T-cell (primary cell): ENCODE measurements at places on chromosomes 4 and X.

- no peaks in the 10 kb centered on the region for H3K4me1 ChIP-seq
- no peaks in the 10 kb centered on the region for H3K36me3 ChIP-seq
Observed at GRCh38 chr4:187362937-187363857, 632.4 kb upstream of the ZFP42 start.

DNA sequence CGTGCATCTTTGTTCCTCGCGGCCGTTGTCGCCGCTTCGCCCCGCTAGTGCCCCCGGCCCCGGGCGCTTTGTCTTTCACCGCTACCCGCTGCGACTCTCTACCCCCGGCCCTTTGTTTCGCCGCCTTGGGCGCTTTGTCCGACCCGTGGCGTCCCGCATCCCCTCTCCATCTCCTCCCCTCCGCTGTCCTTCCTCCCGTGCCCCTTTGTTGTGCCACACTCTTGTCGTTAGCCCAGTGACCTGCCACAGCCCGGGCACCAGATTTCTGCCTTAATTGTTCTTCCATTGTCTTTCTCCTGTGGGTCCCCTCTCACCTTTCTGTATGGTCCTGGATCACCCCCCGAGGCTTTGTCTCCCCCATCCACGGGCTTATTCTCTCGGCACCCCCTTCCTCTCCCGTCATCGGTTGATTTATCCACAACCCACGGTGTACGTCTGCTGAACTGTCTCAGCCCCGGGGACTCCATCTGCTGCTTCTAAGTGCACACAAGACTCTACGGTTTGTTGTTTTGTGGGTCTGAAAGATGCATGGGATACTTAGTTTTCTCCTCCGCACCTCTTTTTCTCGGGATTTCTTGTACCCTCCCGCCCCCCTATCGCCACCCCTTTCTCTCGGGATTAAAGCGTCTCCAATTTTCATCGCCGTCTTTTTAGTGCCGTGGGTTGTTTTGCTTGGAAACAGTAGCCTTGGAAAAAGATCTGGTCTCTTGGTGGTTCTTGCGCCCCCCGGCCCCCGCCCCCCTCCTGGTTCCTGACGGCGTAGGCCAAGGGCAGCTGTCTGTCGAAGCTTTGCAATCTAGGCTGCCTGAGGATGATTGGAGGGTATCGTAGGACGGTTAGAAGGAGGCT, 783 bp downstream of the RBPJ start:
- no peaks in the 10 kb centered on the region for H3K27me3 ChIP-seq
- H3K27ac ChIP-seq = peak overlapping the region; percentile 45
- peaks cover 17% of the 10 kb centered on the region for H3K4me1 ChIP-seq
- peak; percentile 21 for DNase-seq
- no peaks in the 10 kb centered on the region for H3K36me3 ChIP-seq

- no peak overlapping the region for H3K27ac ChIP-seq
- H3K4me1 ChIP-seq = no peaks in the 10 kb centered on the region
- H3K27me3 ChIP-seq = no peaks in the 10 kb centered on the region
- H3K36me3 ChIP-seq = no peaks in the 10 kb centered on the region
- no peak overlapping the region for H3K4me3 ChIP-seq
- no peak for DNase-seq
Observed at GRCh38 chr4:111991163-111991562, 154.1 kb upstream of the FAM241A start.

- H3K4me1 ChIP-seq = no peaks in the 10 kb centered on the region
- no peak for DNase-seq
- H3K27me3 ChIP-seq = no peaks in the 10 kb centered on the region
- no peak overlapping the region for H3K27ac ChIP-seq
Observed at GRCh38 chrX:54166915-54167314, 16.1 kb downstream of the FAM120C start.

DNA sequence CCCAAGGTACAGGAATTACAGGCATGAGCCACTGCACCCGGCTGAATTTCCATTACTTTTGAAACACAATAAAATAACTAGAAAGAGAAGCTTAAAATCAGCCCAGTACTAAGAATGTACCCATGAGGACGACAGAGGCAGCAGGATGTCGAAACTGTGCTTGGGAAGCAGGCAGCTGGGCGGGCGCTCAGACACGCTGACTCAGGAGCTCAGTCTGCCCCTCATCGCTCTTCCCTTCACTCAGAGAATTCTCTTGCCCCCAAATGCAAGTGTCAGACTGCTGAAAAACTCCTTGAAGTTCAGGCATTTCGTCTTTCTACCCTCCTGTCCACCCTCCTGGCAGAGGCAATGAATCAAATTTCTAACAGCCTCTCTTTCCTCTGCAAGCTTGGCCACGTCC, 41.0 kb upstream of the CDKN2AIP start:
- no peaks in the 10 kb centered on the region for H3K36me3 ChIP-seq
- H3K27ac ChIP-seq = no peak overlapping the region
- H3K4me3 ChIP-seq = no peak overlapping the region
- no peaks in the 10 kb centered on the region for H3K27me3 ChIP-seq

- peaks cover 13% of the 10 kb centered on the region for H3K27me3 ChIP-seq
- H3K4me1 ChIP-seq = no peaks in the 10 kb centered on the region
- DNase-seq = no peak
- no peaks in the 10 kb centered on the region for H3K36me3 ChIP-seq
- no peak overlapping the region for H3K27ac ChIP-seq
Observed at GRCh38 chr4:40909363-40909876, 159.7 kb downstream of the NSUN7 start.

GRCh38 chr4:73341454-73341853, 62.6 kb upstream of the ALB start:
- H3K27ac ChIP-seq = no peak overlapping the region
- no peaks in the 10 kb centered on the region for H3K4me1 ChIP-seq
- peak; percentile 2 for DNase-seq
- no peak overlapping the region for H3K4me3 ChIP-seq
- no peaks in the 10 kb centered on the region for H3K27me3 ChIP-seq

DNA sequence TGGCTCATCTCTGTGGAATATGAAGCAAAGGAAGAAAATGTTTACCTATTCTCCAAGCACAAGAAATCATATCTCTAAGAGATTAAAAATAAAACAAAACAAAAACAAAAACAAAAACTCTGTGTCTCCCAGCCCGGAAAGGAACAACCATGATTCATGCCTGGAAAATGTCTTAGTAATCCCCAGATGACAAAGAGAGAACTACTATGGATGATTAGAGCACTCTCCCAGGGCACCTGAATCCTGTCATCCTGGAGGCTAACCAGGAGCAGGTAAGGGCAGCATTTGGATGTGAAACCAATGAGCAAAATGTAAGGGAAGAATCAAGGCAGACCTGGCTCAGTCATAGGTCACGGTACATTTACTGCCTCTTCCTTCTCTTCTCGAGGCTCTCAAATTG, 1.7 kb upstream of the AKAP4 start:
- no peak for DNase-seq
- H3K36me3 ChIP-seq = no peaks in the 10 kb centered on the region
- no peak overlapping the region for H3K4me3 ChIP-seq
- no peaks in the 10 kb centered on the region for H3K27me3 ChIP-seq
- no peaks in the 10 kb centered on the region for H3K4me1 ChIP-seq
- H3K27ac ChIP-seq = no peak overlapping the region

GRCh38 chr4:147057611-147058190, 112.0 kb upstream of the TTC29 start:
- H3K27ac ChIP-seq = peak overlapping the region; percentile 11
- no peaks in the 10 kb centered on the region for H3K27me3 ChIP-seq
- H3K36me3 ChIP-seq = no peaks in the 10 kb centered on the region
- H3K4me3 ChIP-seq = peak overlapping the region; percentile 26
- no peak for DNase-seq

- no peak overlapping the region for H3K27ac ChIP-seq
- no peak overlapping the region for H3K4me3 ChIP-seq
- H3K27me3 ChIP-seq = no peaks in the 10 kb centered on the region
- H3K4me1 ChIP-seq = no peaks in the 10 kb centered on the region
Observed at GRCh38 chr4:24730256-24731001, 64.9 kb upstream of the SOD3 start.

DNA sequence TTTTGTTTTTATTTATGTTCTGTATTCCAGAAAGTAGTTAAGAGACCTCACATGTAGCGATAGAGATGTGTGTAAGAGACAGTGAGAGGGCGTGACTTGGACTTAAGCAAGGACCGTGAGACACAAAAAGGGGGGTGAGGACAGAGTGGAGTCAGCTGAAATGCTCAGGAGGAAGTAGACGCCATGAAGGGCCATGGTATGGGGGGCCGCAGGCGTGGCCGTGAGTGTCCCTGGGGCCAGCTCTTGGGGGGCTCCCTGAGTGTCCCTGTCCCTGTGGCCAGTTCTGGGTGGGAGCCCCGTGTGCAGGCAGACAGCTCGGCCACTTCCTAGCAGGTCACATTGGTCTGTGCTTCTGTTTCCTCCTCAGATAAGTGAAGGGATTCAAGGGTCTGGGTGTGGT, 23.0 kb upstream of the MSANTD1 start:
- no peak overlapping the region for H3K27ac ChIP-seq
- H3K36me3 ChIP-seq = peaks cover 90% of the 10 kb centered on the region
- no peaks in the 10 kb centered on the region for H3K4me1 ChIP-seq
- DNase-seq = no peak
- H3K27me3 ChIP-seq = no peaks in the 10 kb centered on the region

- no peak overlapping the region for H3K27ac ChIP-seq
- no peaks in the 10 kb centered on the region for H3K4me1 ChIP-seq
- H3K4me3 ChIP-seq = no peak overlapping the region
- no peak for DNase-seq
- no peaks in the 10 kb centered on the region for H3K27me3 ChIP-seq
Observed at GRCh38 chr4:76012388-76012801, 5.1 kb upstream of the CXCL9 start.

- no peaks in the 10 kb centered on the region for H3K36me3 ChIP-seq
- DNase-seq = no peak
- H3K4me1 ChIP-seq = no peaks in the 10 kb centered on the region
- H3K27ac ChIP-seq = no peak overlapping the region
Observed at GRCh38 chr4:181966104-181966551, 277.1 kb upstream of the TENM3 start.

DNA sequence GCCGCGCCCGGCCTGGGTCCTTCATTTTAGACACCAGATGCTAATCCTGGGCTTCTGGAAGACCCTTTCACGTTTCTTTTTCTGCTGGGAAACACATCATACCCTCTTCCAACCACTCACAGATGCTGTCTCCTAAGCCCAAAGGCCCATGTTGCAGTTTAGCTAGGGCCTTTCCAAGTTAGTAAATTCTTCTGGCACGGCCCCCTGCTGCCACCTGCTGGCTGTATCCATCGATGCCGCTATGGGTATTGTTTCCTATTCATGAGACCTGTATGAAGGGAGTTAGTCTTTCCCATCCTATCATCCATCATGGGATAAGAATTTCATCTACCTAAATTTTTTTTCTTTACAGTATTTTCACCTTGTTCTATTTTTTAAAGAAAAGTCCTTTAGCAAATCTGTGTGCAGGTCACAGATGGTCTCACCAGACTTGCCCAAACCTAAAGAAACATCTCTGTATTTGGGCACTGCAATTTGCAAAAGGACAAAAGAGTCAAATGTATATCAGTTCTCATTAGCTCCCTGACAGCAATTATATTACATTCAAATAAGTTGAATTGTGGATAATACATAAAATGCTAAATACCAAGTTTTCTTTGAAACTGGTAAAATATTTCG, 37.8 kb upstream of the SLC9A7 start:
- no peaks in the 10 kb centered on the region for H3K36me3 ChIP-seq
- H3K27me3 ChIP-seq = no peaks in the 10 kb centered on the region
- no peak overlapping the region for H3K27ac ChIP-seq
- H3K4me1 ChIP-seq = no peaks in the 10 kb centered on the region
- H3K4me3 ChIP-seq = no peak overlapping the region
- DNase-seq = peak; percentile 41

- H3K27me3 ChIP-seq = no peaks in the 10 kb centered on the region
- H3K4me1 ChIP-seq = no peaks in the 10 kb centered on the region
- no peak for DNase-seq
- H3K4me3 ChIP-seq = no peak overlapping the region
- H3K36me3 ChIP-seq = peaks cover 57% of the 10 kb centered on the region
Observed at GRCh38 chrX:118595501-118596042, 100.0 kb downstream of the DOCK11 start.

GRCh38 chr4:20682853-20683252, 17.4 kb upstream of the PACRGL start:
- H3K4me3 ChIP-seq = no peak overlapping the region
- no peak overlapping the region for H3K27ac ChIP-seq
- DNase-seq = no peak
- no peaks in the 10 kb centered on the region for H3K4me1 ChIP-seq
- no peaks in the 10 kb centered on the region for H3K27me3 ChIP-seq
- no peaks in the 10 kb centered on the region for H3K36me3 ChIP-seq

DNA sequence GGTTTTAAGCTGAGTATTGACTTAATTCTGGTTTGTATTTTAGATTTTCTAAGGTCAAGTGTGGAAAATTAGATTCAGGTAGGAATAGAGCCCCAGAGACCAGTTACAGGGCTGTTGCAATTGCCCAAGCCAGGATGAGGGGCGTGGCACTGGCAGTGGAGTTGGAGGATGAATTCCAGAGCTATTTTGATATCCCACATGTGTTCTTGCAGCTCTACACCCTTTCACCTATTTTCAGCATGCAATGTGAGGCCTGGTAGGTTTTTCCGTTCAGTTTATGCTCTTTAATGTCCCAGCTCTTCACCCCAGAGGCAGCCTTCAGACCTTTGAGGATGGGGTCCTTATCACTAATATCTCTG, 17.9 kb upstream of the OGT start:
- H3K27me3 ChIP-seq = no peaks in the 10 kb centered on the region
- H3K36me3 ChIP-seq = no peaks in the 10 kb centered on the region
- no peak overlapping the region for H3K4me3 ChIP-seq
- H3K4me1 ChIP-seq = no peaks in the 10 kb centered on the region
- no peak for DNase-seq

- no peak overlapping the region for H3K27ac ChIP-seq
- H3K4me1 ChIP-seq = no peaks in the 10 kb centered on the region
- DNase-seq = no peak
- no peak overlapping the region for H3K4me3 ChIP-seq
- H3K27me3 ChIP-seq = no peaks in the 10 kb centered on the region
Observed at GRCh38 chrX:152903589-152903988, 5.7 kb downstream of the ZNF185 start.

DNA sequence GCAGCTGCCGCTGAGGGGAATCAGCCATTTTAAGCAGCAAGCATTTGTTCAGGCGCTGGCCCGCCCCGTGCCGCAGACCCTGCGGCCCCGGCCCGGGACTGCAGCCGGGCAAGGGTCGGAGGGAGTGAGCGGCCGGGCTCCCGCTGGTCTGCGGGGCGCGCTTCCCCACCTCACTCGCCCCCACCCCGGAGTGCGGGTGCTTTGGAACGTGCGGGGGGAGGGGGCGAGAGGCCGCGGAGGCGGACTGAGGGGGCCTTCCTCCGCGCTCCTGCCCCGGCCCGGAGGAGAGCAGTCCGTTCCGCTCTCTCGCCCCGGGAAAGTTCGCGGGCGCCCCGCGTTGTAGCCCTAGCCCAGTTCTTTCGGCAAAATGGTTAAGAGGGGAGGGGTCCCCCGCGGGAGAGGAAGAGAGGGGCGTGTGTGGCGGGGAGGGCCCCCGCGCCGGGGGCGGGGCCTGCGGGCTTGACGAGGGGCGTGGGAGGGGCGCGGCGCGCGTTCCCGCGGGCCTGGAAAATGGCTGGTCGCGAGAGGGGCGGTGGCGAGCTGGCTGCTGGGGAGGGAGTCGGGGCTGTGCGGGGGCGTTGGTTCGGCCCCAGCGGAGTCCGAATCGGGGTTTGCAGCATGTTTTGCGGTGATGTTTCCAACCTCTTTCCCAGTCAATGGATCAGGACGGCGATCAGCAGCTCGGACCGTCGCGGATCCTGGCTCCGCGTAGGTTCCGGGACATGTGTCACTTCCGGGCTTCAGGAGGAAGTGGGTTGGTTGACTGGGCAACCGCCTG, 942 bp downstream of the ING2 start:
- H3K4me3 ChIP-seq = peak overlapping the region; percentile 97
- H3K36me3 ChIP-seq = no peaks in the 10 kb centered on the region
- H3K27me3 ChIP-seq = no peaks in the 10 kb centered on the region
- H3K4me1 ChIP-seq = peaks cover 17% of the 10 kb centered on the region
- DNase-seq = peak; percentile 83

GRCh38 chr4:121168446-121169281, 4.5 kb upstream of the TNIP3 start:
- DNase-seq = no peak
- no peaks in the 10 kb centered on the region for H3K36me3 ChIP-seq
- H3K27me3 ChIP-seq = no peaks in the 10 kb centered on the region
- no peak overlapping the region for H3K27ac ChIP-seq
- peaks cover 37% of the 10 kb centered on the region for H3K4me1 ChIP-seq
